Thyroid gland (tissue), 4 donors: ENCODE measurements at places on chromosomes 12 and 14. TPM values are rescaled to one million over a fixed set of nuclear protein-coding genes. Genes with fewer than 3 reads are reported as not detected.

The TEX52 gene
- not detected for total RNA-seq

The NEUROD4 gene
- total RNA-seq = not detected

The ANKRD33 gene
- total RNA-seq = not detected

The KRT82 gene
- total RNA-seq = not detected

GRCh38 chr12:45670346-45671065, 59.0 kb upstream of the ARID2 start:
- no peak for DNase-seq
